Tracheal epithelial cell (primary cell): ENCODE measurements at places on chromosomes 7 and 10. TPM values are rescaled to one million over a fixed set of nuclear protein-coding genes. Genes with fewer than 3 reads are reported as not detected.

The CYP3A5 gene
- 2.2 and 2.8 TPM in 2 replicates for total RNA-seq

The GRID2IP gene
- 0.24 TPM in 1 of 2 replicates, not detected in the other for total RNA-seq

The CTNNA3 gene
- under 0.01 TPM in 1 of 2 replicates, not detected in the other for total RNA-seq

The LRRD1 gene
- not detected in 2 replicates for total RNA-seq

The CDHR1 gene
- 4.0 and 5.8 TPM in 2 replicates for total RNA-seq

The GTF2IRD2 gene
- total RNA-seq, result 2.1 and 2.9 TPM in 2 replicates

The NPY4R gene
- total RNA-seq, result not detected in 2 replicates

The EPDR1 gene
- total RNA-seq, result 16.4 and 20.0 TPM in 2 replicates

The MGAM2 gene
- not detected in 2 replicates for total RNA-seq

The KCP gene
- total RNA-seq, result 0.43 and 0.72 TPM in 2 replicates

The ZNF107 gene
- total RNA-seq, result 2.1 and 2.2 TPM in 2 replicates

The FKBP6 gene
- not detected in 2 replicates for total RNA-seq
